ENCODE measurements at places on chromosomes 7 and 10. TPM values are rescaled to one million over a fixed set of nuclear protein-coding genes. Genes with fewer than 3 reads are reported as not detected.

NACAD gene
- 0.43 TPM for total RNA-seq

POLR2J2 gene
- total RNA-seq = 1.4 TPM

BLNK gene
- 10.6 TPM for total RNA-seq

CLCN1 gene
- not detected for total RNA-seq

ATP5F1C gene
- 165 TPM for total RNA-seq

CHN2 gene
- total RNA-seq = not detected

SPDYE16 gene
- not detected for total RNA-seq

HMX2 gene
- total RNA-seq = not detected

DPY19L1 gene
- 15.9 TPM for total RNA-seq

GPR22 gene
- not detected for total RNA-seq

OPN4 gene
- total RNA-seq = not detected

FOXP2 gene
- total RNA-seq = 3.1 TPM
